ENCODE measurements at places on chromosomes 1 and 21. TPM values are rescaled to one million over a fixed set of nuclear protein-coding genes. Genes with fewer than 3 reads are reported as not detected.

GRCh38 chr1:166340709-166341108 lies 173.9 kb upstream of the FAM78B start:
- no peak for DNase-seq

The LRRC39 gene
- 1.7 TPM for total RNA-seq

- DNase-seq: no peak
Measured at GRCh38 chr1:204084247-204084772, 11.4 kb downstream of the SOX13 start.

- no peak for DNase-seq
Measured at GRCh38 chr1:191760016-191760415, 398.2 kb upstream of the RGS18 start.

GRCh38 chr1:39105061-39105840 lies 79.1 kb downstream of the NDUFS5 start:
- DNase-seq: peak; percentile 84

- peak; percentile 31 for DNase-seq
Measured at GRCh38 chr1:29682919-29683295, 446.6 kb downstream of the PTPRU start.

GRCh38 chr1:27887215-27888021 lies 15.1 kb downstream of the THEMIS2 start:
- DNase-seq: peak; percentile 53

The TNFRSF1B gene
- 90.9 TPM for total RNA-seq

DNA sequence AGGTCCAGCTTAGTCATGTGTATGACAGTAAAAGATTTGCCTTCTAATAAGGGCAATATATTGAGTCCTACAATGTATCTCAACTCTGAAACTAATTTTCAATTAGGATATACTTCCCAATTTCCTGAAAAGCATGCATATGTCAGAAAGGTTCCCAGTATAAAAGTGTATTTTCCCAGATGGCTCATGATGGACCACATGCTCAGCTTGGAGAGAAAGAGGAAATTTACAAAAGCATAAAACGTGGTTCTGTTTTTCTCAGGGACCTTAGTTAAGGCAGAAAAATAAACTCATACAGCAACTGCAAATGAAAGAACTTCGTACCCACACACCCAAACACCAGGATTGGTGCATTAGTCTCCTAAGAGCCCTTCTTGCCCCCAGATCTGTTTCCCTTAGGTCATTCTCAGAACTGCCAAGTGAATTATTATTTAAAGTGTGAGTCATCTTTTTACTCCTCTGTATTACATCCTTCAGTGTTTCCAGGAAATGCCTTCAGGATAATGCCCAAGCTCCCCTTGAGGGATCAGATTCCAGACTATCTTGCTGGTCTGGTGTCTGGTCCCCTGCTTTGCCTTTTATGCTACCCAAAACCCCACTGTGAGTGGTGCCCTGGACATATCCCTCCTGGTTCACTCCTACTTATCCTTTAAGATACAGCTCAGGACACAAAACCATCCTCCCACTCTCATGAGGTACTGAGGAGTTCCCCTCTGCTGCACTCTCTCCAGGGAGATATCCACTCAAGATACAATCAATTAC lies 57.4 kb downstream of the SSX2IP start:
- no peak for DNase-seq

The EXOC8 gene
- 15.9 TPM for total RNA-seq

- no peak for DNase-seq
Measured at GRCh38 chr1:196774175-196774574, 465 bp upstream of the CFHR3 start.

DNA sequence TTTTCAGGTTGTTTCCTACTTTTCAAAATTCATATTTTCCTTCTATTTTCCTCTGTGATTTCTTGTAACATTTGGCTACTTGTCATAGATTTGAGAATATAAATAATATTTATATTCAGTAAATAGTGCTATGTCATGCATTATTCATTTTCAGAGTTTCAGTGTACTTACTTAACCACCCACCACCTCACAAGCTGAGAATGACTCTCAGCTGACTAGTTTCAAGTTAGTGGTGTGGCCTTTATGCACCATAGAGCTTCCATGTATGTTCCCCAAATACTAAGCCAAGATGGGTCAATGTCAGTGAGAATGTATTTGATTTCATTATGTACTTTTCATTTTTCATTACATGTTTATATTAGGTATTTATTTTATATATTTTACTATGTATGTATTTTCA lies 56.9 kb upstream of the RGS1 start:
- no peak for DNase-seq

- DNase-seq: no peak
Measured at GRCh38 chr1:57167997-57168396, 202.2 kb upstream of the C8B start.

The HSD3B2 gene
- not detected for total RNA-seq

GRCh38 chr1:71774705-71775104 lies 507.6 kb downstream of the NEGR1 start:
- no peak for DNase-seq

DNA sequence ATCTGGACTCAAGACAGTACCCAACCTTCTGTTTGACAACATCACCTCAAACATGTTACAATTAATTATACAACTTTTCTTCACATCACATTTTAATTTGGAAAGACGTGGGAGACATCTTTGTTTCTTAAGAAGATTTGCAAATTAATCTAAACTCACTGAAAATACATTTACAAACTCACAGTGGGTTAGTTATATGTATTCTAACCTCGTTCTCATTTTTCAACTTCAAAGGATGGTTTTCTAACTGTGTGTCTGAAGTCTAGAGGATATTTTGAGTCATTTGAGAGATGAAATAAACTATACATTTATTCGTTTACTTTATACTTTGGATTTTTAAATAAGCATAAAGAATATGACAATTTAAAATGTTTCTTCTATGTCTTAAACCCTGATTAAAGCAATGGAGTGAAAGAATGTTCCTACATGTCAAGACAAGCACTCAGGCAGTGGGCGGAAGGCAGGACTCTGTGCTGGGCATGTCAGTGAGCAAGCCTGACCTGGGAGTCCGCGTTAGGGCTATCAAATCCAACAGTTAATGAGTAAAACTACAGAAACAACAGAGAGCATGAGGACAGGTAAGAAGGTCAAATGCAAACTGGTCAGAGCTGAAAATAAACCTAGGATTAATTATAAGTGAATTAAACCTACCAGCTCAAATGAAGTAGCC lies 76.5 kb upstream of the CTTNBP2NL start:
- no peak for DNase-seq

DNA sequence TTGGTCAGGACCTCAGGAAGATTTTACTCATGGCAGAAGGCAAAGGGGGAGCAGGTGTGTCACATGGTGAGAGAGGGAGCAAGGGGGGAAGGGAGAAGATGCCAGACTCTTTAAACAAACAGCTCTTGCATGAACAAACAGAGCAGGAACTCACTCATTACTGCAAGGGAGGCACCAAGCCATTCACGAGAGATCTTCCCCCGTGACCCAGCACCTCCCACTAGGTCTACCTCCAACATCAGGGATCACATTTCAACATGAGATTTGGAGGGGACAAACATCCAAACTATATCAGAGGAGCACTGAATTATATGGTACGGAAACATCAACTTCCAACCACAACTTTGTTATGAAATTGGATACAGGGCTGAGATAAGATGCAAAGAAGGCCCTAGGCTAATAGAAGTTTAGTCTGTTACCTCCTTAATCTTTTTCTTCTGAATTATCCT lies 164.9 kb downstream of the ST6GALNAC3 start:
- no peak for DNase-seq

GRCh38 chr21:45494135-45494850 lies 47.9 kb downstream of the SLC19A1 start:
- no peak for DNase-seq

DNA sequence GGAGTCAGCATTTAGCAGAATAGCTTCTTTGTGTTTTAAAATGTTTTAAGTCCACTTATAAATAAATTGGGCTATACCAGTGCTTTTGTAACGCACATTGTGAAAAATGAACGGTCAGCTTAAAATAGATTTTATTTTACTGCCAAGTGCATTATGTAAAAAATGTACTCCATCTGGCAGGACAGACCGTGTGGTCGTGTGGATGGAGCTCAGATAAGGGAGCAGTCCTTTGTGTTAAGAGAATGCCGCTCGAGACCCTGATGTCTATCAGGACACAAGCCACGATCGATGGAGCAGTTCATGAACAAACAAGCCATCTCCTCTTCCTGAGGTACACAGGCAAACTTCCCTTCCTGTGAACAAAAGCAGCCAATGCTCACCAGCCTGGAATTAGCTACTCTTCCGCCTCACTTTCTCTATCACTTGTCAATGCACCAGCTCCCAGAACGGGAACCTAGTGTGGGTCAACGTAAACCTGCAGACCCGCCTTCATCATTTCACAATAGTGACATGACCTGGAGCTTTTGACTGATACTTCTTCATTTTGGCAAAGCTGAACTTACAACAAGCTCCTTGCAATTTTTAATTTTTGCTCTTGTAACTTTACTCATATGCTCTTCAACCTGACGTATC lies 243.5 kb downstream of the TGFB2 start:
- no peak for DNase-seq

DNA sequence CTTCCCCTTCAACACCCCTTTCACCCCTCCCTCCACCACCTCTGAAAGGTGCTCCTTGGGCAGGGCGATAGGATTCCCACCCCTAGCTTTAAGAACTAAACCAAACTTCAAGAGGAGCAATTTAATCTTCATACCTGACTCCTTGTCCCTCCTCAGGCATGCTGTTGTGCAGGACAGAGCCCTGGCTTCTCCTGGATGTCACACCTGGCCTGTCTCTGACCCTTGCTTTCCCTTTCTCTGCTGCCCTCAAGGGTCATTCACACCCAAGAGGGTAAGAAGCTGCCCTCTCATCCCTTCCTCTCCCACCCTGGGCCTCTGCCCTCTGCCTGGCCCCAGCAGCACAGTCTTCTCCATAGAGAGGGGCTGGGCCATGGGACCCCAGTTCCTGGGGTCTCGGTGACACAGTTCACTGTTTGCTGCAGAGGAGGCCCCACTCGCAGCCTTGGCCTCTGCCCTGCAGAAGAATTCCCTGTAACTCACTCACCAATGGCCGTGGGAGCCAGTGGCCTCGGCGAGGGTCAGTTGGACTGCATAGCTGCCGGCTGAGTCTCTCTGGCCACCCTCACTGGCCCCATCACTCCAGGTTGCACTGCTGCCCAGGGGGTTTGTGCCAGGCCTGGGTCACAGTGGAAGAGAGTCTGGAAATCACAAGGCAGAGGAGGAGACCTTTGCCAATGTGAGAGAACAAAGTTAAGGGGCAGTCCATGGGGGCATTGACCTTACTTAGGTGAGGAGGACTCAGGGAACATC lies 28.4 kb upstream of the LHX4 start:
- DNase-seq: no peak

Measured in sciatic nerve (tissue), 2 donors.